ENCODE measurements at places on chromosomes 4 and X.

- no peak for DNase-seq
These were observed 88.9 kb downstream of the ZNF674 start for GRCh38 chrX:46456125-46456922.

DNA sequence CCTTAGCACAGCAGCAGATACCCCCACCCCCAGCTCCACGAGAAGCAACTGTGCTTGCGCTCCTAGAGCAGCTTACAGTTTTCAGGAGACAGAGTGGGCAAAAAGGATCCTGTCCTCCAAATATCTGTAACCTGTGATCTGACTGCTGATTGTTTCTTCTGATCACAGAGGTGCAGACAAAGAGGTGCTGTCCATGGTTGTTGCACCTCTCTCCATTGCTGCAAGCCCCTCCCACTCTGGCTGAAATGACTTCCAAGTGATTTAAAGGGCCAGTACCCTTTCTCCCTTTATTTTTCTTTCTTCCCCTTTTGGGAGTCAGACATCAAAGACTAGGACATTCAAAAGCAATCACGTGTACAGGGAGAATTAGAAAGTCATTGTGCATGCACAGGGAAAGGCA, 205.3 kb upstream of the GEMIN8 start:
- no peak for DNase-seq

DNA sequence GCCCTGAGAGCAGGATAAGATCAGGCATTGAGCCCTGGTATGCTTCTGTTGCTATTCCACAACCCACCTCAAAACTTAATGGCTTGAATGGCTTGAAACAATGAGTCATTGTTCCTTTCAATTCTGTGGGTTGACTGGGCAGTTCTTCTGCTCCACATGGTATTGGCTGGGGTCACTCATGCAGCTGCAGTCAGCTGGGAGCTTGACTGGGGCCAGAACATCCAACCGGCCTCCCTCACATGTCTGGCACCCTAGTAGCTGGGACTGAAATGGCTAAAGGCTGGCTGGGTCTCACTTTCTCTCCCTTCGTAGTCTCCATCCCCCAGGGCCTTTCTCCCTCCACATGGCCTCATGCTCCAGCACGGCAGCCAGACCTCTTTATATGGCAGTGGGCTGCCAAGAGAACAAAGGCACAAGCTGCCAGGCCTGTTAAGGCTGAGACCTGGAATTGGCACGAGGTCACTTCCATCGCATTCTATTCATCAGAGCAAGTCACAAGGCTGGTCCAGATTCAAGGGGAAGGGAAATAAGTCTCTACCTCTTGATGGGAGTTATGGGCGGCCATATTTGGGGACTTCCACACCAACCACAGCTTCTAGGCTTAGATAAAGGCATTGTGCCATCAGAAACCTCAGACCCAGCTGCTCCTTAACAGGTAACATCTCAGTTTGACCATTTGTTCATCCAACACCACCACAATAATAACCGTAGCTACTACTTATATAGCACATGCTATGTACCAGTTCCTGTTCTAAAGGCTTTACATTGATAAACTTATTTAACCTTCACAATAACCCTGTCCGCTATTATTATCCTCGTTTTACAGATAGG, 159.7 kb upstream of the ATP6AP2 start:
- DNase-seq, result no peak

DNA sequence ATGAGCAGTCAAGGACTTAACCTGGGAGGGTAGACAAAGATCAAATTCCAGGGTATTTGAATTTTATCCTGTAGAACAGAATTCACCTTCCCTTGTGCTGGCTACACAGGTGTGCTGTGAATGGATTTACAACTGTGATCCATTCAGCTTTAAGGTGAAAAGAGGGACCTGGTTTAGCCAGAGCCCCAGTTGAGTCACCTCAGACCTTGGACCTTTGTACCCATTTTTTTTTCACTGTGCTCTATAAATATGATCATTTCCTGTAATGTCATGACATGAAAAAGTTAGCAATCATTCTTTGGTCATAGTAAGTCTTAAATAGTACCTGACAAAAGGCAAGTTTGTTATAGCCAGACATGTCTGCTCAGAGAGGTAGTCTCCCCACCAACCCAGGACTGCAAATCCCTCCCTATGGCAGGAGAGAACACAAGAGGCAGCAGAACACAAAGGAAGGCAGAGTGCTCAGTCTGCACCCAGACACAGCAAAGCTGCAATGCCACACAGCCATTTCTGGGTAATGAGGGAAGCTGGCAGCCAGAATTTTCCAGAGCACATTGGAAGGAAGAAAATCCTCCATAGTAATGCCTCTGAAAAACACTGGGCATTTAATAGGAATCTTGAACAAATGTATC, 77.9 kb downstream of the CXXC4 start:
- DNase-seq, result no peak

GRCh38 chr4:185774845-185775680, 36.9 kb downstream of the SORBS2 start:
- DNase-seq, result no peak

DNA sequence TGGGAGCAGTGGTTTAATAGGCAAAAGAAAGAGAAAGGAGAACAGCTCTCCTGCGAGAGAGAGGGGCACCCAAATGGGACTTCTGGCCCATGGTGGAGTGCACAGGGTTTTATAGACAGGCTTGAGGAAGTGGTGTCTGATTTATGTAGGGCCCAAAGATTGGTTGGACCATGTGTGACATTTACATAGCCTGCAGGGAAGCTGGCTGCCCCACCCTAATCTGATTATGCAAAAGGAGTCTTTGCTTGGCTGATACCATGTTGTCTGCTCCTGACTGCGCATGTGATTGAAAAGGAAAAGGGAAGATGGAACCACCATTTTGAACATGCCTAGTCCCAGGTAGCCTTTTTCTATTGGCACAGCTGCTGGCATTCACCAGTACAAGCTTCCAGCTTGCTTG, 100.0 kb upstream of the DIPK2B start:
- no peak for DNase-seq

GRCh38 chrX:23742174-23742696, 841 bp downstream of the ACOT9 start:
- DNase-seq, result no peak

DNA sequence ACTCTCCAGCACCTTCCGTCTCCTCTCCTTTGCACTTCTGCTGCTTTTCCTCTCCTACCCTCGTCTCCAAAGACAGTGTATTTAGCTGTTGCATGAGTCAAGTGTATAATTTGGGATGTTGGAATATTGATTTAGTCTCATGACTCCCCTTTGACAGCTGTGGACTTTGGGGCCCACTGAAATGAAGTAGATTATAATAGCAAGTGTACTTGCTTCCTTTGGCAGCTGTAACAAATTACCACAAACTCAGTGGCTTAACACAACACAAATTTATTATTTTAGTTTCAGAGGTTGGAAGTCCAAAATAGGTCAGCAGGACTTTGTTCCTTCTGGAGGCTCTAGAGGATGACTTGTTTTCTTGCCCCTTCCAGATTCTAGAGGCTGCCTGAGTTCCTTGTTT, 29.5 kb upstream of the MSL3 start:
- no peak for DNase-seq
